ENCODE measurements at places on chromosomes 6 and 20. TPM values are rescaled to one million over a fixed set of nuclear protein-coding genes. Genes with fewer than 3 reads are reported as not detected.

DNA sequence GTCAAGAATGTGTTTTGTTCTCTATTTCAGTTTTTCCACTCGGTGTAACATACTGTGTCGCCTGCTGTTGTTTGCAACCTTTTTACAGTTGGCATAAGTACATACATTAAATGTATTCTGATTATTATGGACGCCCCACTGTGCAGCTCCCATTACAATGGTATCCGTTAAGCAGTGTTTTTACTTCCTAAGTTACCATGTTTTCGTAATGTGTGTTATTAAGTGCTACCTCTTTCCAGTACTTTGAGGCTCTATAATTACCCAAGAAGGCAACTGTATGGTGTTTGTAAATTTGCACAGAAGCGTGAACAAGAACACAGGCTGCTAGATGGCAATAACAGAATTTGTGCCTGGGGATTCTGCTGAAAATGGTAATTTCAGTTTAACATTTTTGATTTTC lies 568.0 kb upstream of the MARCKS start:
- no peak for DNase-seq
- H3K36me3 ChIP-seq = no peaks in the 10 kb centered on the region
- H3K27me3 ChIP-seq = no peaks in the 10 kb centered on the region
- H3K4me1 ChIP-seq = no peaks in the 10 kb centered on the region
- H3K4me3 ChIP-seq = no peak overlapping the region

Gene CFB
- 1.2 TPM for total RNA-seq

GRCh38 chr6:16810411-16810810 lies 49.2 kb upstream of the ATXN1 start:
- peaks cover 2% of the 10 kb centered on the region for H3K4me1 ChIP-seq
- no peak overlapping the region for H3K27ac ChIP-seq
- peaks cover 13% of the 10 kb centered on the region for H3K36me3 ChIP-seq
- no peak overlapping the region for H3K4me3 ChIP-seq

GRCh38 chr6:13671548-13672127 lies 40.0 kb downstream of the RANBP9 start:
- H3K36me3 ChIP-seq = peaks cover 51% of the 10 kb centered on the region
- no peaks in the 10 kb centered on the region for H3K27me3 ChIP-seq
- no peak overlapping the region for H3K4me3 ChIP-seq
- DNase-seq = no peak

- H3K36me3 ChIP-seq = peaks cover 3% of the 10 kb centered on the region
- no peak overlapping the region for H3K4me3 ChIP-seq
- H3K4me1 ChIP-seq = peaks cover 9% of the 10 kb centered on the region
- H3K27me3 ChIP-seq = no peaks in the 10 kb centered on the region
Measured at GRCh38 chr6:38146021-38146733, 326.6 kb downstream of the ZFAND3 start.

DNA sequence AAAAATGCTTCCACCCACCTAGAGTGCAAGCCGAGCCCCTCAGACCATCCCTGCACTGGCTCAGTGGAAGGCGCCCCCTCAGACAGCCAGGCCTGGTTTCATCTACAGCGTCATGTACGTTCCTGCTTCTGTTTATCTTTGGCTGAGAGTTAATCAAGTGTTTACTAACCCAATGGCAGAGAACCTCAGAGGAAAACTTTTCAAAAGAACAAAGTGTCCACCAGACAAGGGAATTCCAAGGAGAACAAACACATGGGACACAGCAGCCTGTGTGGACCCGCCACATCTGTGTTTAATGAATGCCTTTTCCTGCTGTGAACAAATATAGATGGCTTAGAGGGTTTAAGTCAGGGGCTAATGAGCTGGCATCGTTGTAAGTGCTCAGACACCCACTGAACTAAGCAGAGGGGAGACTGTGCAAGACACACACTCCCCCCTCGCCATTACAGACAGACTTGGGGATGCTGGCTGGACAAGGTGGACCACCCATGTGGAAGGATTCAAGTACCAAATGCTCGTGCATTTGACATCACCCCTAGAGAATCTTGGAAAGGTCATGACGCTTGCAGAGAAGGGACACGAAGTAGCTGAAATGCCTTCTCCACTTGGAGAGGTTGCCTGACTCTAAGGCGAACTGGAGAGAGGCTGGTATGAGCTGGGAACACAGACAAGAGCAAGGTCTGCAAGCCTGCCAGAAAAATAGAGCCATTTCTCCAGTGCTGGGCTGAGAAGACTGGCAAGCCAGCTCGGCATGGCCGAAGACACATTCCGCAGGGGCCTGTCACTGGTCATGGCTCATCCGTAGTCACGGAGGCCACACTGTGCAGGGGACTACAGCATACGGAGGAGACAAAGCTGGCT lies 53.5 kb upstream of the NXT1 start:
- H3K27ac ChIP-seq = no peak overlapping the region
- peaks cover 2% of the 10 kb centered on the region for H3K27me3 ChIP-seq
- H3K36me3 ChIP-seq = no peaks in the 10 kb centered on the region
- no peak overlapping the region for H3K4me3 ChIP-seq
- no peak for DNase-seq
- no peaks in the 10 kb centered on the region for H3K4me1 ChIP-seq

Gene GNRH2
- total RNA-seq = 1.6 TPM

Gene CYP24A1
- total RNA-seq = 0.40 TPM

DNA sequence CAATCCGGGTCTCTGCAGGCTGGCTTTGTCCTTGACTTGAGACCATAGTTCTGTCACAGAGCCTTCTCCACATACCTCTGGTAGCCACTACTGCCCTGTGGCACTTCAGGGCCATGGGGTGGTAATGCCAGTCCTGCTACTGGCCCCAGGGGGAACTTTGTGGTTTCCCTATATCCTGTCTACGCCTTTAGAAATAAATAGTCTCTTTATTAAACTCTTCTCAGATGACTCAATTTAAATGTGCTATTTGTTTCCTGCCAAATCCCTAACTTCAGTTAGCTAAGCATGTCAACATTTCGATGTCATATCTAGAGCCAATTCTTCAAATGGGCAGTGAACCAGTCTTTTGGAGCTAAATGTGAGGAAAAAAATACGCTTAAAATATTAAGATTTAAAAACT lies 60.1 kb downstream of the SEL1L2 start:
- H3K27me3 ChIP-seq = no peaks in the 10 kb centered on the region
- H3K4me1 ChIP-seq = no peaks in the 10 kb centered on the region
- no peak overlapping the region for H3K4me3 ChIP-seq
- no peaks in the 10 kb centered on the region for H3K36me3 ChIP-seq
- H3K27ac ChIP-seq = no peak overlapping the region
- DNase-seq = no peak

DNA sequence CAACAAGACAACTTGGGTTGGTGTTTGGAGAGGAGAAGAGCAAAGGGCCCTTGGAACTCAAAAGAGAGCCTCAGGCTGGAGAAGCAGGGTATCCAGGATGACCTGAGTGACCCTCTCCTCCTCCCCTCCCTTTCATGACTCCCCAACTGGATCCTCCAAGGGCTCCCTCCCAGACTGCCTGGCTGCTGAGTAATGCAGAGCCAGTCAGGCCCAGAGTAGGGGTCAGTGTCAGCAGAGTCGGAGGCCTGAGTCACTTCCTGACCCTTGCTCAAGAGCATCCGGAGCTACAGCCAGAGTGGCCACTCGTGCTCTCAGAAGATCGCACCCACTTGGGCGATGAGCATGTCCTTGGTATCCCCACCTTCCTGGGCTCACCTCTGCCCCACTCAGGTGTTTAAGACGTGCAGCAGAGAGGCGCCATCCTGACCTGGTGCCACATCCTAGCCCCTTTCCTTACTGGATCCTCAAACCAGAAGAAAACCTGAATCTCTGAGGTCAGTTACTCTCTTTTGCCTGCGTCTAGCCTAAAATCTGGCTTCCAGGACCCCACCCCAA lies 2.8 kb upstream of the MAPK13 start:
- DNase-seq = no peak
- peaks cover 52% of the 10 kb centered on the region for H3K4me1 ChIP-seq
- H3K36me3 ChIP-seq = peaks cover 2% of the 10 kb centered on the region
- H3K4me3 ChIP-seq = no peak overlapping the region
- no peak overlapping the region for H3K27ac ChIP-seq
- H3K27me3 ChIP-seq = no peaks in the 10 kb centered on the region

GRCh38 chr6:138334000-138334399 lies 43.7 kb upstream of the SMIM28 start:
- no peaks in the 10 kb centered on the region for H3K36me3 ChIP-seq
- DNase-seq = no peak
- no peak overlapping the region for H3K27ac ChIP-seq
- H3K4me3 ChIP-seq = no peak overlapping the region

DNA sequence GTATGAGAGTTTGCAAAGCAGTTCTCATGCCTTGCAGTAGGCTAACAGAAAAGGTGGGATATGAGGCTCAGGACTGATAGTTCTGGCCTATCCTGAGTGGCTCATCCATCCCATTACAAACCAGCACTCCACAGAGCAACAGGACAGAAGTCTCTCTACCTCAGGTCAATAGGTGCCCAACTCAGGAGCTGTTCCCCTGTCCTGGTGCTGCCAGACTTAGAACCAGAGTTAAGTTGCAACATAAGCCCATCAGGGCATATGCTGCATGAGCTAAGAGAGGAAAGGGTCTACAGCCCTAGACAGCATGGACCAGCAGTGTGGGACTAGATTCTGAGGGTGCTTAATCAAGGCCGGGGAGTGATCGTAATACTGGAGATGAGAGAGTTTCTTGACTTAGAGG lies 104.8 kb upstream of the ECI2 start:
- H3K4me1 ChIP-seq = no peaks in the 10 kb centered on the region
- H3K36me3 ChIP-seq = no peaks in the 10 kb centered on the region
- DNase-seq = no peak
- no peak overlapping the region for H3K4me3 ChIP-seq
- H3K27me3 ChIP-seq = peaks cover 19% of the 10 kb centered on the region
- H3K27ac ChIP-seq = no peak overlapping the region

Gene PREX1
- total RNA-seq = 142 TPM

DNA sequence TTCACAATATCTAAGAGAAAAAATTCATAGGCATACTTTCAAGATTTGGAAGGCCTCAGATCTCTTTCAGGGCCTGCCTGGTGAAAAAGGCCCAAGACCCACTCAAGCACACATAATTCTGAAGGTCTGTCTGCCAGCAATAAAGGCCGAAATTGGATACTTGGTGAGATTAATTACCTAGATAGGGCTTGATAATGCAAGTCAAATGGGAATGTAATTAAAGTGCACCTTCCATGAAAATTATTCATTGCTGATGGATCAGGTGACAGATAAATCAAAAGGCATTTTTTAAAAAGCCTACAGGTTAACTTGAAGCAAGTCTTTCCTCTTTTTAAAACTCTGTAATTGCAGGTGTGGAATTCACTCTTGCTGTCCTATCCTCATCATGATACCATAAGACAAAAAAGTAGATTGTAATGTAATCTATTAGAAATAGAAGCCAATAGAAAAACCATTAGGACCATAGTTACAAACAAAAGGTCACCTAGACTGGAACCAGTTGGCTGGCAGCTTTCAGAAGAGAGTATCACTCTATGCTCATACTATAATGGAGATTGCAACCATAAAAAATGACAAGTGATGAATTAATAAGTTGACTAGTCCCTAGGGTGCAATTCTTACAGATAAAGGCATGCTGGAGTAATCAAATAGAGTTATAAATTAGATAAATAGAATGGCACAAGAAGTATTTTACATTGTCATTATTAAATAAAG lies 77.3 kb downstream of the EPHA7 start:
- no peaks in the 10 kb centered on the region for H3K36me3 ChIP-seq
- H3K27ac ChIP-seq = no peak overlapping the region
- DNase-seq = no peak
- H3K4me1 ChIP-seq = no peaks in the 10 kb centered on the region
- H3K4me3 ChIP-seq = no peak overlapping the region

DNA sequence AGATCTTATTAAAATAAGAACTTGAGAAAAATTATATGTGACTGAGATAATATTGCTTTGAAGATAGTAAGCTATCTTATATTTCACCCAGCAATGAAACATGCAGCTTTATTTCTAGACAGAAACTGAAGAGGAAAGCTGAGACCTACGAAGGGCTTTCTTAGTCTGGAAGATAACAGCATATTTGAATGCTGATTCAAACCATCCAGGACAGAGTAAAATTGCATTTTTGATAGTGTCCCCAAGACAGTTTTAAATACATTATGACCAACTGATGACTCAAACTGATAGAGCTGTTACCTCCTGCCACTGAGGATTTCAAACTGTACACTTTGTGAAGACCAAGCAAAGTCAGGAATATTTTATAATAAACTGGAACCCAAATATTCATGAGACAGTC lies 409.6 kb downstream of the GRIK2 start:
- H3K27ac ChIP-seq = no peak overlapping the region
- no peaks in the 10 kb centered on the region for H3K4me1 ChIP-seq
- H3K27me3 ChIP-seq = no peaks in the 10 kb centered on the region
- no peak for DNase-seq
- H3K4me3 ChIP-seq = no peak overlapping the region

Data from activated naive CD8-positive, alpha-beta T cell treated with anti-CD3 and anti-CD28 coated beads, Interleukin-2, amount 10 ng/mL, durations not matched to agents 7 days and 5 days (primary cell).